ENCODE measurements at places on chromosomes 13 and 19.

GRCh38 chr13:39655041-39655568 lies 357 bp upstream of the COG6 start:
- no peak for DNase-seq

DNA sequence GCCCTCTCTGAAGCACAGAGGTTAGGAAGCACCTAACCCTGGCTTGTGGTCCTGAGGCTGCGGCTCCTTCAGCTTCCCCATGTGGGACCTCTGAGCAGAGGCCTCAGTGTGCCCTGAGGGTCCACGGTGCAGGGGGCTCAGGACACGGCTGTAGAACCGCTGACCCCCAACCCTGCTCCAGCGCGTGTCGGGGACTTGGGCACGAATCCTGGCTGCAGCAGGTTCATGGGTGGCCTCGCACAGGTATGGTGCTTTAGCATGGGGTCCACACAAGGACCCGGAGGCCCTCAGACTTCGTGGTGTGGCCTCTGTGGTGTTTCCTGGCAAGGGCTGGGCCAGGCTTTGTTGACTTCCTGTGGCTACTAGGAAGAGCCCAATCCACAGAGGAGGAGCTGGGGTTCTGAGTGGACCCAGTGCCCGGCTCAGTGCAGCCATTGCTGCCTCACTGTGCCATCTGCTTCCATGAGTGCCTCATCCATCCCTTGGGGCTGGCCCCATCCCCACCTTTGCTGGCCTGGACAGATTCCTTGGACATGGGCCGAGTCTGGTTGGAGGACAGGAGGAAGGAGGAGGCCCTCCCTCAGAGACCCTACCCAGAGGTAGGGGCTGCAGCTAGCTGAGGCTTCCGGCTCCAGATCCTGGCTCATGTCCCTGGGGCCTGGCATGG lies 24.5 kb downstream of the ZBTB7A start:
- no peak for DNase-seq

GRCh38 chr19:30086916-30087315 lies 144.9 kb downstream of the URI1 start:
- DNase-seq: no peak

DNA sequence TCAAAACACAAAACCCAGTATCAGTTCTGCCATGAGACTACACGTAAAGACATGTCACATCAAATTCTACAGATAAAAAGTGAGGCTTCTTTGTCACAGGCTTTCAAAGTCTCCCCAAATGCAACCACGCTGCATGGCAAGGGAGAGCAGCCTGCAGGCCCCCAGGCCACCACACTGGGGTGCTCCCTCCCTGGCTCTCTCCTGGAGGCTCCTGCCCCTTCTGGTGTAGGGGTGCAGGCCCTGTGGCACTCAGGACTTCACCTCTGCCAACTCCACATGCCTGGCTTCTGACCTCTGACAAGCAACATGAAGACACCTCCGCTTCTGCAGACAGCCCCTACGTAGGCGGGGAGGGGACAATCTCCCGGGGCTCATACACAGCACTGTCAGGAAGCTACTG lies 14.3 kb downstream of the AKAP8 start:
- no peak for DNase-seq

- no peak for DNase-seq
Measured at GRCh38 chr13:92670096-92670495, 556.5 kb upstream of the GPC6 start.

GRCh38 chr19:3413796-3414327 lies 47.5 kb downstream of the NFIC start:
- no peak for DNase-seq

DNA sequence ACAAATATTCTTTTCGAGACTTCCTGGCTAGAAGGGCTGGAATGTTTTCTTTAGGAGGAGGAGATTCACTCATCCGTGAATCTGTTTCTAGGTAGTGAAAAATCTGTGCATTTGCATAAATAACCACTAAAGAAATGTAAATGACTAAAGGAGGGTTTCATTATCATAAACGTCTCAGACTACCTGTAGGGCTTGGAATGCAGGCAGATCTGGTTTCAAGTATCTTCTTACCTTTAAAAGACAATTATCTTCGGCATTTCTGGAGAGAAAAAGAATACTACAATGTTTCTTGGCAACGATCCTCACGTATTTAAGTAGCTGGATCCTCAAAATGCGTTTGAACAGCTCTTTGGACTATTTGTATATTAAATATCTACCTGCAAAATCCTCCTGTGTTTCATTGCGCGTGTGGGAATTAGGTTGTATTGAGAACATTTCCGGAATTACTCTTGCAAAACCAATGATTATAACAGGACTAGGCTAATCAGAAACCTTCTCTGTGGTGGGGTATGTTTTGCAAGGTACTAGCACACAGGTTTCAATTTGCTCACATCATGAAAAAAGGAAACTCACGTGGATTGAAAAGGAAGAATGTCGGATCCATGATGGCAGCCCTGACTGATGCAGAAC lies 291.1 kb upstream of the ARGLU1 start:
- no peak for DNase-seq

GRCh38 chr13:28100150-28101121 lies at the start of gene FLT3:
Gene FLT3, minus strand, starts transcription at chr13:28100576. Its CDS starts 66 bp downstream, at chr13:28100510.
- DNase-seq: no peak

DNA sequence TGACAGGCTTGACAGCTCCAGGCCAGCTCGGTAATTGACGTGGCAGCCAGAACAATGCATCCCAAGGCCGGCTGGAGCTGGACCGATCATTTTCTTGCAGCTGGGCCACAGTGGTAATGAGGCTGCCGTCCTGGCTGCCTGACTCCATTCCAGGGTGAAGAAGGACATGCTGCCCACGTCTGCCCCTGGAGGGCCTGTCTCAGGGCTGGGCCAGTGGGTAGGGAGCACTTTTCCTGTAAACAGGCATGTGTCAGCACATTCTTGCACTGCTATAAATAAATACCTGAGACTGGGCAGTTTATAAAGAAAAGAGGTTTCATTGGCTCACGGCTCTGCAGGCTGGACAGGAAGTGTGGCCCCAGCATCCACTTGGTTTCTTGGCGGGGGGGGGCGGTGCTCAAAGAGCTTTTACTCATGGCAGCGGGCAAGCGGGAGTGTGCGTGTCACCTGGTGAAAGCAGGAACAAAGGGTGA lies 38.1 kb upstream of the KCTD15 start:
- DNase-seq: no peak

Data from RCC 7860 (cell line).